ENCODE measurements at places on chromosomes 16 and 17.

DNA sequence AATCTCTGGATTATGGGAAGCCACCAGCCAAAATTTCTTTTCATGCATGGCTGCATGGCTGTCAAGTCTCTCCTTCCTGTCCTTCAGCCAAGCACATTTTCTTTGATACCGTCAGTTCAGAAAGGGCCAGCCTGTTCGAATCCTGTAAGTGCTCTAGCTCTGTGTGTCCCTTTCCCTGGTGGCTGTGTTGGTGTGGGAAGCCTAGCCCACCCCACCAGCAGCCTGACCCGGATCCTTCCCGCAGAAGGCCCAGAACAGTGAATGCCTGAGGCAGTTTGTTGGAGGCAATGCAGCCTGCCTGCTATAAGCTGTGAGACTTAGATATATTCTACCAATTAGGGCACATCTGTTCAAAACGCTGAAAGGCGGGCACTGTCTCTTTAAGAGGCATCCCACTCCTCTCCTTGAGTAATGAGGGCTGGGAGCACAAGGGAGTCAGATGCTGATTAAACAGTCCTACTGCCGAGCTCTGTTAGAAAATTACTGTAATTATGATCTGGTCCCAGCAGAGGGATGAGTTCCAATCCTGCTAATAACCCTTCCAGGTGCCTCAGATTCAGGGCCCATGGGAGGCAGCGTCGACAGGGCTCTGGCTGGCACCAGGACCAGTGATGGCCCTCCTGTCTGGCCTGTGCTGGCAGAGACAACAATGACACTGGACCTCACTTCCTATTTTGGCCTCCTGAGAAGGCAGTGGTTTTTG, 18.4 kb downstream of the SNX11 start:
- DNase-seq = no peak

DNA sequence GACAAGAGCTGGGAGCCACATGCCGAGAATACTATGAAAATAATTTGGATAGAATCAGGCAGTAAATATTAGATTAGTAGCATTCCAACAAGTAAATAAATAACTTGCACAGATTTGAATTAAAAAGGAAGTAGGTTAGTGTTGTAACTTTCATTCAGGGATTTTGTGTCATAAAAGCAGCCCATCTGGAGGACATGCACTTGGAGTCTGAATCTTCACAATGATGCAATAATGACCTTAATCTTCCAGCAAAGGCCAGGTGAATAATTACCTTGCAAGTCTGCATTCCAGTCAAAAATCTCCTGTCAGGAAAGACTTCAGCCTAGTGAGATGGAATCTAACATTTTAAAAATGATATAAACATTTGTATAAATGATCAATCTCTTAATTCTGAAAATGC, 518.1 kb downstream of the KCNJ2 start:
- no peak for DNase-seq

- no peak for DNase-seq
Observed at GRCh38 chr16:59878479-59878878, 1144.4 kb upstream of the GOT2 start.

DNA sequence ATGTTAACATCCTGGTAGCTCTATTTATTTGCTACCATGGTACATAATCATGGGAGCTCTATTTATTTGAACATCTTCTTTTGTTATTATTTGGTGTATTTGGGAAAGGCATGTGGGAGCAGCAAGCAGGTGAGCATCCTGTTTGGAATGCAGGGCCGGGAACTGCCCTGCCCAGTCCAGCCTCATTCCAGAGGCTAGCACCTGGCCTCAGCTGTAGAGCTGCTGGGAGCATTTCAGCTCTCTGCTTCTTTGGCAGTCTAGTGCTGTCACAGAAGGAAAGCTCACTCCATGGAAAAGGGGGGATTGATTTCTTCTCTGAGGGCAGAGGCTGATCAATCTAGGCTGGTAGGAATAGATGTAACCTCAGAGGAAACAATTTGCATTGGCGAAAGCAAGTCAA, 112.5 kb downstream of the WWOX start:
- DNase-seq = no peak

- no peak for DNase-seq
Observed at GRCh38 chr17:3512505-3513171, 36.8 kb downstream of the ASPA start.

DNA sequence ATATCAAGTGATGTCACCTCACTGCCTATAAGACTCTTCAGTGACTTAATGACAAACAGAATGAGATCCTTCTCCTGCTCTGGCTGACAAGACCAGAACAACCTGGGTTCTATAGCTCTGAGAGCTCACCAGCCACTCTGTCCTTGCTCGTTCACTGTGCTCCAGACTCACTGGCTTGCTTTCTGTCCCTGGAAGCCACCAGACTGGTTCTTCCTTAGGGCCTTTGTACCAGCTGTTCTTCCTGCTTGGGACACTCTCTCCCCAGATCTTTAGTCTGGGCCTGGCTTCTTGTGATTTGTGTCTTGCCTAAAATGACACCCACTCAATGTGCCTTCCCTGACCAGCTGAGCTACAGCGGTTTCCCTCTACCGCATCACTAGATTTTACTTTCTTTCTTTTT, 76.1 kb downstream of the FTO start:
- no peak for DNase-seq

DNA sequence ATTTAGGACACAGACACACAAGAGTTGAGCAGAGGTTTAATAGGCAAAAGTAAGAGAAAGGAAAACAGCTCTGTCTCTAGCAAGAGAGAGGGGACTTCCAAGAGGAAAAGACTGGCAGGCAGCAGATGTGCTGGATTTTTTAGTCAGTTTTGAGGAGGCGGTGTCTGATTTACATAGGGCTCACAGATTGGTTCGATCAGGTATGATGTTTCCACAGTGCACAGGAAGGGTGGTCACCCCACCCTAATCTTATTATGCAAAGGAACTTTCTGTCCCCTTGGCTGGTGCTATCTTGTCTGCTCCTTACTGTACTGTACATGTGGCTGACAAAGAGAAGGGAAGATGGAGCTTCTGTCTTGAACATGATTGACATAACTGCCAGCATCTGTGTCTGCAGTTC, 25.3 kb downstream of the BFAR start:
- no peak for DNase-seq
